NCI-H2081 (cell line): ENCODE measurements at places on chromosomes 1 and 21.
A peak's percentile ranks its signal among the peaks of the same experiment; 100 is the strongest.

- no peak for DNase-seq
Observed at GRCh38 chr1:24619376-24619775, 23.7 kb upstream of the SRRM1 start.

GRCh38 chr1:27633298-27633610, 1.7 kb downstream of the FGR start:
- DNase-seq: no peak

DNA sequence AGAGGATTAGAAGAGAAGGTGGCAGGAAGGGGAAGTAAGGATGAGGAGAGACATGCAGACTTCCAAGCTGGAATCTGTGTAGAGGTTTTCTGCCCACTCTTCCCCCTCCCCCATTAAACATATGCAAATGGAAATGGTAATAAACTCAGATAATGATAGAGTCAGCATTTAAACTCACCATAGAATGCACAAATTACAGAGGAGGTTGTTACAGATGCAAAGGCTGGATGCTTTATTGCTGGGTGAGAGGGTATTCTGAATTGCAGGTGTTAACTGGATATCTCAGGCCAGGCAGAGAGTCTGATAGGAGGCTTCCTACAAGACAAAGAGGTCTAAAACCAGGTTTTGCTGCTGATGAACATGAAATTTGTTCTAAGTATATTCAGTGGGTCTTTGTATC, 372.5 kb downstream of the SEC16B start:
- no peak for DNase-seq

DNA sequence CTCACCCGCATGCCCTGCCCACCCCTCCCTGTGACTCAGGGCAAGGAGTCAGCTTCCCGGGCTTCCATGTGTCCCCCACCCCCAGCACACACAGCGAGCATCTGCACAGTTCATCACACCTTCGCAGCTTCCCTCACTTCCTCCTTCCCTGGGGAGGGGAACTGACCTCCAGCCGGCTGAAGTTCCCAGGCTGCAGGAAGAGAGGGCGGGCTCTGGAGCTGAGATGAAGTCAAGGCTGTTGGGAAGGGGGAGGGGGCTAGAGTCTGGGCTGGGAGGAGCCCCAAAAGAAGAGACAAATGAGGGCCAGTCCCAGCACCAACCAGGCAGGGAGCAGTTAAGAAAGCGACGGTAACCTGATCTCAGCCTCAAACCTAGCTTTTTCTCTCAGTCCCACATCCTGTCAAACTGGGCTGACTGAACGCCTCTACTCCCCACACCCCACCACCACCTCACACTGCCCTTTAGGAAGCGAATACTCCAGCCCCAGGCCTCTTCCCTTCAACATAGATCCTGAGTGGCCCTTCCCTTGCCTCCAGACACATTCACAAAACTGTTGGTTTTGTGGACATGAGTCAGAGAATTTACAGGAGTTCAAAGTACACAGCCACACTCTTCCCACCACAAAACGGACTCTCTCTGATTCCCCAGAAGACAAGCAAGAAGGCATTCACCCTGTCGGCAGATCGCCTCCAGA, 1.8 kb downstream of the RHOC start:
- DNase-seq: peak; percentile 37

DNA sequence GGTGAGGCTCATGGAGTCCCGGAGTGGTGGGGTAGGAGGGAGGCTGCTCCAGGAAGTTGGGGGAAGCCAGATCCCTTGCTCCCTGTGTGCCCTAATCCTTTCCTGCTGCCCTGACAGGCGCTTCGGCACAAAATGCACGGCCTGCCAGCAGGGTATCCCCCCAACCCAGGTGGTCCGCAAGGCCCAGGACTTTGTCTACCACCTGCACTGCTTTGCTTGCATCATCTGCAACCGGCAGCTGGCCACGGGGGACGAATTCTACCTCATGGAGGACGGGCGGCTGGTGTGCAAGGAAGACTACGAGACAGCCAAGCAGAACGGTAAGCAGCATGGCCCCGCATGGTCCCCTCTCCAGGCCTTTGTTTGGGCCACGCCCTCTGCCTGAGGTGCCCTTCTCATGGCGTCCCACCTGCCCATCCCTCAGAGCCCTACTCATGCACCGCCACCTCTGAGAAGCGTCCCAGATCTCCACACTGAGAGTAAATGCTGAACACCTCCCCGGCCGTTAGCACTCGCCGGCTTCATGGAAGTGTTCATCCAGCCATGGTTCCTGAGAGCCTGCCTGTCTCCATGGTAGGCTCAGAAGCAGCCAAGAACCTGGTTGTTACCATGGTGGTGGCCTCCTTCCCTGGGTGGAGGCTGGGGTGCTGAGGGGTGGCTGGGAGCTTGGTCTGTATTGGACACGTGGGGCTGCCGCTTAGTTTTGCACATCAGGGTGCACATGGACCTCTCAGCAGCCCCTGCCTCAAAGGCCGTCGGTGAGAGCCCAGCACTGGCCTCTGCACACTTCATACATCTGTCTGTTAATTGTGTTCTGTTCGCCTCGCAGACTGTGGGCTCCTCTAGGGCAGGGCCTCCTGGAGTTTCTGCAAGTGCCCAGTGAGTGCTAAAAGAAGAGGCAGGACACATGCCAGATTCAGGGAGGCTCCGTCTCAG, 36.5 kb downstream of the LHX4 start:
- DNase-seq: no peak

- DNase-seq: no peak
Observed at GRCh38 chr1:162702628-162703027, 70.4 kb downstream of the DDR2 start.

- no peak for DNase-seq
Observed at GRCh38 chr1:25624156-25624555, 7.6 kb downstream of the MAN1C1 start.

GRCh38 chr1:23809751-23810171, 9.2 kb upstream of the GALE start:
- peak; percentile 66 for DNase-seq

DNA sequence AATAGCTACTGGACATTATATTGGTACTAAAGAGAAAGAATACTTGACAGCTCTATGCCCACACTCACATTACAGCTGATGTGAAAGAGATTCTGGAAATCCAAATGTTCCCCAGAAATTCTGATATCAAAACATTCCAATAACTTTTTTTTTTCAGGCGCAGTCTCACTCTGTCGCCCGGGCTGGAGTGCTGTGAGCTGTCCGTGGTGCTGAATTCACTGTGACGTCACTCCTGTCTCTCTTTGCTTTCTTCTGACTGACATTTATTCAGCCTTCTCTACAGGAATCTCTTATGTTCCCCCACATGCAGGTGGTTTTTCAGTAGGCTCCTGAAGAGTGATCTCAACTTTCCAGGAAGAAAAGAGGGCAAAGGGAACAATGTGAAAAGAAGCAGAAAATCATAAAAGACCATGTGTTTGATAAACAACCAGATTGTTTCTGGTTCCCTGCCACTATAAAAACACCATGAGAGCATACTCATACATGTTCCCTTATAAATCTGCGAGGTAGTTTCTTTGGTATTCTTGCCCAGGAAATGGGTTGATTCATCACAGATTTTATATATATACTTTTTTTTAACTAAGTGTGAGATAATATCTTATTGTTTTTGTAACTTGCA, 6.2 kb downstream of the S100A7A start:
- DNase-seq: no peak

GRCh38 chr21:46297338-46298271, 11.5 kb downstream of the YBEY start:
- DNase-seq: no peak

DNA sequence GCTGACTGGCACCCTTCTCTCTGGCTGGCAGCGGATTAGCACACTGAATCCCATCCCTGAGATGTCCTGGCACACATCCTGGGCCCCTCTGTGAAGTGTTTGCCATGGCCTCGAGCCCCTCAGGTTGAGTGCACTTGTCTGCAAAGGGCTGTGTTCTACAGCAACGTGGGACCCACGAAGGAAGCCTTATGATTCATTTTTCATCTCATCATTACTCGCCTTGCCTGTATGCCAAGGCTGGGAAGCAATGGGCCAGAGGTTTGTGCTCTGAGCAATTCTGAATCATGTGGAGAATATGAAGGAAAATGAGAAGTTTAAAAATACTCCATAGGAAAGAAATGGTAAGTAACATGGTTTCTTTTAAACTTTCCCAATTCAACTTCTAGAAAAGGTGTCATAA, 124.8 kb upstream of the LMO4 start:
- DNase-seq: no peak

DNA sequence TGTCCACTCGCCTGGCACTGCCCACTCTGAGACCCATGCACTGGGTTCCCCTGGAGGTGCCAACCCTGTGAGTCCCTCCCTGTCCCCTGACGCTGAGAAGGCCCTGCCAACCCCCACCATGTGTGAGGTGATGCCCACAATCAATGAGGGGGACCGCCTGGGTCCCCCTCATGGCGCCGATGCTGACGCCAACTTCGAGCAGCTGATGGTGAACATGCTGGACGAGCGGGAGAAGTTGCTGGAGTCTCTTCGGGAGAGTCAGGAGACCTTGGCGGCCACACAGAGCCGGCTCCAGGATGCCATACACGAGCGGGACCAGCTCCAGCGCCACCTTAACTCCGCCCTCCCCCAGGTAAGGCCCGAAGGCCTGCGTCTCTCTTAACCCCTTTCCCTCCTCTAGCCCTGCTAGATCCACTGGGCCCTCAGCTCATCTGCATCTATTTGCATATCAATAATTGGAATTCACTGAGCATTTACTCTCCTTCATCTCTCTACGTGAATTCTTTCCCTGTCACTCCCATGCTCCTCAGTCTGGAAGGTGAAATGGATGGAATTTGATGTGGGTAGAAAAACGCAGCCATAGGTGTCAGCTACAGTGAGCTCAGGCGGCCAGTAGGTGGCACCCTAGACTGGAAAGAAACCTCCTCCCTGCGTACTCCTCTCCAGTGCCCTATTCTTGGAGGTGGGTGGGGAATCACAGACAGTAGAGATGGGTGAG, 12.8 kb downstream of the PPFIA4 start:
- peak; percentile 67 for DNase-seq

- DNase-seq: no peak
Observed at GRCh38 chr1:157269656-157270375, 131.6 kb upstream of the ETV3 start.

GRCh38 chr1:159071970-159072582, 4.5 kb downstream of the AIM2 start:
- peak; percentile 50 for DNase-seq

- DNase-seq: no peak
Observed at GRCh38 chr21:25179116-25179515, 428.2 kb downstream of the MRPL39 start.

GRCh38 chr1:36133484-36133883, 8.5 kb upstream of the COL8A2 start:
- no peak for DNase-seq

DNA sequence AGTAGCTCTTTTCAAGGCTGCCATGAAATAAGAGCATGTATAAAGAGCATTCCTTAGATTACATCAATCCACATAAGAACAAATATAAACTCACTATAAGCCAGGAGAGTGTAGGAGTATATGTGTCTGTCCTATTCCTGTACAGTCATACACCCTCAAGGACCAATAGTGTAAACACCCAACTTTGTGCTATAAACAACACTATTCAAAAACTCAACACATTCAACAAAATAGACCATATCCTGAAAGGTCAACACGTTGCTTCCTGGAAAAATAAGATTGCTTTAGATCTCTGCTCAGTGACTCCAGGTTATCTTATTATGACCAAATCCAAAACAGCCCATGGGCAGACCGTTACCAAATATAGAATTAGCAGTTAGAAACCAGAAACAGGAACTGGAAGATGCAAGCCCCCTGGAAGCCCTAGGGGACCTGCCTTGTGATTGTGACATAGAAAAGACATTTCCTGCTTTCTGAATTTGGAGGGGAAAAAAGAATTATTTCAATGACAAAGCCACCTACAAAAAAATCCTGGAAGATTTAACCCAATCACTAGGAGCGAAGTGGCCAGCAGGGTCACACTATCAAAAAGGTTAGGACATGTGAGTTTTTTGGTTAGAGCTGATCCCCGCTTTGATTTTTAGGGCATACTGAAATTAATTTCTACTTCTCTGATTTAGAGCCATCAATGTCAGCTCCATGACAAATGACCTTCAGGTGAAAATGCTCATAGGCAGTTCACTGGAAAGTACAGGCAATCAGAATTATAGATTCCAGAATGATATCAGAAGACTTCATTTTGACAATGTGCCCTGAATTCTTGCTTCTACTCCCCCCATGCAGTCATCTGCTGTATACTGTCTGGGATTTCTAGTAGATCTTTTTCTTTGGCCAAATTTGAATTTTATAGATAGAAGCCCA, 59.9 kb downstream of the LRRC8C start:
- no peak for DNase-seq

- DNase-seq: no peak
Observed at GRCh38 chr1:224747578-224747977, 131.5 kb downstream of the CNIH3 start.

GRCh38 chr21:43734131-43734927, 15.4 kb downstream of the PDXK start:
- DNase-seq: no peak

DNA sequence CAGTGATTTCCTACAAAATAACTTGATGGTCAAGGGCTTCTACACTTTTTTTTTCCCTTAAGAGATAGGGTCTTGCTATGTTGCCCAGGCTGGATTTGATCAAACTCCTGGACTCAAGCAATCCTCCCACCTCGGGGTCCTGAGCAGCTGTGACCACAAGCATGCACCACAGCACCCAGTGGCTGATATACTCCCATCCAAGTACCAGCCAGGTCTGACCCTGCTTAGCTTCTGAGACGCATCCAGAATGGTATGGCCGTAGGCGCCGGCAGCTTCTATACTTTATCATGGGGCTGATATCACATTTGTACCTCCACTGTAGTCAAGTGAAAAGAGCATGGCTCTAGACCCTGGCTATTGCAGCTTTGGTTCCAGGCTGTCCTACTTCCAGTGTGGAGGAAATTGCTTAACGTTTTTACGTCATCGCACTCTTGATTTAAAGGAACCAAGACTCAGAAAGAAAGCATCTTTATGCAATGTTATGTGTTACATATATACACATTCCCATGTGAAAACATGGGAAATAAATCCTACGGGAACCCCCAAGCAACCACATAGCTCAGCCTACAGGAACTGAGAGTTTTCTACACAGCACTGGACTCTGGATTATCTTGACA, 39.5 kb downstream of the PDPN start:
- DNase-seq: no peak

GRCh38 chr1:54973205-54973921, 7.1 kb upstream of the TMEM61 start:
- DNase-seq: peak; percentile 9

- no peak for DNase-seq
Observed at GRCh38 chr1:207172321-207172720, 68.3 kb downstream of the C4BPA start.

DNA sequence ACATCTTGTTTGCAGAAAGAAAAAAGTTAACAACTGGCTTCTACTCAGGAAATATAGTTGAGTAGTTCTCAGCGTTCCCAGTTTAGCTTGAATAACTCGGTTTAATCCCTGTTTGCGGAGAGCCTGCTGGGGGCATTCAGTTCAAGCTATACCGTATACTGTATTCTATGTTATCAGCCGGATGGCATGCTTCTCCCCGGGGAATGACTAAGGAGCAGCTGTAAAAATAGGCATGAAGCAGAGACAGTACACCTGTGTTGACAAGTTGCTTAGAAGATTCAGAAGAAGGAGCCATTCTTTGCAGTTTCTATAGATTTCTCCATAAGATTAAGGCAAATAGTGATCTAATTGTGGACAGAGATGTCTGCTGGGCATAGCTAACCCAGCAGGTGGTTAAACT, 267.8 kb upstream of the NCAM2 start:
- DNase-seq: no peak
